ENCODE measurements at places on chromosomes 4 and X. TPM values are rescaled to one million over a fixed set of nuclear protein-coding genes. Genes with fewer than 3 reads are reported as not detected.
A peak's percentile ranks its signal among the peaks of the same experiment; 100 is the strongest.

- H3K4me1 ChIP-seq, result no peaks in the 10 kb centered on the region
- H3K27me3 ChIP-seq, result no peaks in the 10 kb centered on the region
- DNase-seq, result no peak
- no peak overlapping the region for H3K27ac ChIP-seq
- no peaks in the 10 kb centered on the region for H3K36me3 ChIP-seq
These were observed 220.7 kb upstream of the CASK start for GRCh38 chrX:42143866-42144592.

GRCh38 chrX:22527302-22527701 lies 254.6 kb downstream of the CBLL2 start:
- H3K27me3 ChIP-seq, result no peaks in the 10 kb centered on the region
- H3K4me1 ChIP-seq, result no peaks in the 10 kb centered on the region
- no peak overlapping the region for H3K4me3 ChIP-seq
- no peak overlapping the region for H3K27ac ChIP-seq

Gene PPP4R3C
- total RNA-seq, result not detected

Gene NOX1
- not detected for total RNA-seq

GRCh38 chr4:36133658-36134057 lies 110.7 kb downstream of the ARAP2 start:
- H3K4me1 ChIP-seq, result no peaks in the 10 kb centered on the region
- no peak for DNase-seq
- H3K27ac ChIP-seq, result no peak overlapping the region

Gene MEPE
- not detected for total RNA-seq

DNA sequence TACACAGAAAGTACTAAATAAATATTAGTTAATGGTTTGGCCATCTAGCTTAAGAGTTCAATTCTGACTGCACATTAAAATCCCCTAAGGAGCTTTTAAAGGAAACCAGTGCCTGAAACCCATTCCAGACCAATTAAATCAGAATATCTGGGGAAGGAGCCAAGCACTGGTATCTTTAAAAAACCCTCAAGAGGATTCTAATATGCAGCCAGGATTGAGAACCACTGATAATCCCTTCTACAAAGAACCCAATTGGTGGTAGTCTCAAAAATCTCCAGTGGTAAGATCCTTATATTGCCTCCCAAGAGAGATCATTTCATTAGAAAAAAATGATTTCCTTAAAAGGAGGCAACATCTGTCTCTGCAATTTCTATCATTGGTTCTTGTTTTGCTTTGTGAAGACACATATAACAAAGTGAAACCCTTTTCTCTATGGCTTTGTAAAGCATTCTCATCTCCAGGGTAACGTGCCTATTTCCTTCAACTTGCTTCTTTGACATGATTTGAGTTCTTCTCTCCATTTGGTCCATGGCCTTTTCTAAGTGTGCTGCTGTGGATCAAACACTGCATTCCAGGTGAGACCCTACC lies 3.5 kb downstream of the GPR34 start:
- H3K4me1 ChIP-seq, result no peaks in the 10 kb centered on the region
- H3K27me3 ChIP-seq, result no peaks in the 10 kb centered on the region
- no peaks in the 10 kb centered on the region for H3K36me3 ChIP-seq
- no peak overlapping the region for H3K27ac ChIP-seq
- no peak for DNase-seq

Gene CXCL6
- total RNA-seq, result 0.33 TPM

Gene CLDN34
- total RNA-seq, result 0.68 TPM

GRCh38 chrX:53768451-53768850 lies 81.9 kb upstream of the HUWE1 start:
- H3K4me3 ChIP-seq, result no peak overlapping the region
- no peak for DNase-seq
- H3K4me1 ChIP-seq, result no peaks in the 10 kb centered on the region
- H3K36me3 ChIP-seq, result no peaks in the 10 kb centered on the region

- H3K36me3 ChIP-seq, result no peaks in the 10 kb centered on the region
- no peak overlapping the region for H3K27ac ChIP-seq
- H3K4me1 ChIP-seq, result no peaks in the 10 kb centered on the region
- no peaks in the 10 kb centered on the region for H3K27me3 ChIP-seq
These were observed 30.1 kb downstream of the TEX13A start for GRCh38 chrX:105190252-105190853.

DNA sequence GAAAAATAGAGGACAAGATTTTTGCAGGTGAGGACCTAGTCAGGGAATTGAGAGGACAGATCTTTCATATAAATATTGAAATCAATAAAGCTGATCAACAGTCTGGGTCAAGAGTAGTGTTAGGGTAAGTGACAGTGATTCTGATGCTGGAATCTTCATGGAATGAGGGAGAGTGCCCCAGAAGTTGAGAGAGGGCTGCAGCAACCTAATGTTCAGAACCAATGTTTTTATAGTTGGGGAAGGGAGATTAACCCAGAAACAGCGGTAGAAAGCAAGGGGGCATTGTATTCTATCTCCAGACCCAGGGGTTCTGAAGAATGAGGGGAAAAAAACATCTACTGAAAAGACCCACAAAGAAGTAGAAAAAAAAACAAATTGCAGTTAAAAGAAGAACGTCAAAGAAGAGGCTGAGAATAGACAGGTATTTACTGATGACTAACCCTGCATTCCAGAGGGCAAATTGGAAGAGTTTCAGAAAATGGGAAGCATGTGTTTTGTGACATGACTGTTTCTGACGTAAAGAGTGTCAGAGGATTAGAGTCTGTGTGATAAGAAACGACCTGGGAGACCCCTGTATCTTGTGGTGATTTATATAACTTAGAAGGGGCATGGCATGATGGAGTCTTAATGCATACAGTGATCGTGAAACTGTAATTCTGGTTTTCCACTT lies 819.6 kb upstream of the EPHA5 start:
- H3K4me1 ChIP-seq, result no peaks in the 10 kb centered on the region
- no peak overlapping the region for H3K27ac ChIP-seq
- DNase-seq, result no peak
- H3K4me3 ChIP-seq, result no peak overlapping the region

GRCh38 chr4:47531241-47531953 lies 46.3 kb downstream of the ATP10D start:
- H3K27ac ChIP-seq, result peak overlapping the region; percentile 78
- no peaks in the 10 kb centered on the region for H3K27me3 ChIP-seq
- H3K4me3 ChIP-seq, result no peak overlapping the region
- DNase-seq, result no peak
- H3K36me3 ChIP-seq, result no peaks in the 10 kb centered on the region
- H3K4me1 ChIP-seq, result peaks cover 20% of the 10 kb centered on the region

Gene LANCL3
- total RNA-seq, result 1.8 TPM

DNA sequence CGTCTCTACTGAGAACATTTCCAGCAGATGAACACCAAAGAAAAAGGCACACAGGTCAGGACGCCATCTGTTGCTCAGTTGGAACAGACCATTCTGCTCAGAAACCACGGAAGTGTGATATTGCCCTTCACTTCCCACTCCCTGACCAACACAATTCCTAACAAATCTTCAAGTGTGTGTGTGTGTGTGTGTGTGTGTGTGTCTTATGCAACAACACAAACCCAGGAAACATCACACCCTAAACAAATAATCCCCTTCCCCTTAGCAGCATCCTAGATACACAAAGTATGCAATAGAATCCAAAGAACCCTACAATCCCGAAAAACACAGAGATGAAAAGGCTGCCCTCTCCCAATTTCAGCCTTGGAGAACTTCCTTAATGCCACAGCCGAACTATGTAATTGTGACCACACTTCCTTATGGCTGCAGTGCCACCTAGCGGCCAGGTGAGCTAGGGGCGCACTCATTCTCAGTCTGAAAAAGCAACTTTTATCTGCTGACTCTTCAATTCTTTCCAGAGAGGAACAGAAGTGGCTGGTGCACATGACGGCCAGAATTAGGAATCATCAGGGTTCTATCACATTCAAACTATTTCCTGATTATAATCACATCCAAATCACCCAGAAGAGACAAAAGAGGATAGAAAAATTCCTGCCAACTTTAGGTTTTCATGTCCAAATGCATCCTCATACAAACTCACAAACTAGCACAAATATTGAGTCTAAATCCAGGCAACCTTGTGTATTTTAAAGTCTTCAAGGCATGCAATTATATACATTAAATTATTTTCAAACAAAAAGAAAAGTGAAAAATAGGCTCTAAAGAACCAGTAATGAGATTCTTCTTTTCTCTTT lies 164.9 kb downstream of the DHX15 start:
- H3K27me3 ChIP-seq, result no peaks in the 10 kb centered on the region
- H3K36me3 ChIP-seq, result no peaks in the 10 kb centered on the region
- no peak overlapping the region for H3K4me3 ChIP-seq
- H3K27ac ChIP-seq, result no peak overlapping the region
- peak; percentile 77 for DNase-seq

Gene S100P
- total RNA-seq, result not detected

- DNase-seq, result no peak
- H3K27me3 ChIP-seq, result no peaks in the 10 kb centered on the region
- H3K4me3 ChIP-seq, result no peak overlapping the region
- H3K4me1 ChIP-seq, result no peaks in the 10 kb centered on the region
- H3K27ac ChIP-seq, result no peak overlapping the region
- H3K36me3 ChIP-seq, result no peaks in the 10 kb centered on the region
These were observed 24.1 kb upstream of the MRFAP1 start for GRCh38 chr4:6616087-6616995.

DNA sequence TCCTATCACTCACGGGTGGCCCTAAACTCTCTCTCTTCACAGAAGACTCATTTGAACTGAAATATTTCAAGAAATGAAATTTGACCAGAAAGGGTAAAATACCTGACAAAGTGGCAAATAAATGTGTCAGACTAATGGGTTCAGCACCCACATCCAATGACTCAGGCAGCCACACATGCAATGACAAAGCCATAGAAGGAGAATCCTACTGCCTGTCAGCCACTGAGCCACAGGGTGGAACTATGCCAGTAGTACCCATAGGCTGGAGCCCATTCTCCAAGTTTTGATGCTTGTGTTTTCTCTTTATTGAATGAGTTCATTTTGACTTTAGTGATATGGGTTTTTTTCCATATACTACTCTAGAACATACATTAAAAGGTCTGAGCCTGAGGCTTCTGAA lies 179.0 kb downstream of the BEND2 start:
- DNase-seq, result no peak
- H3K4me3 ChIP-seq, result no peak overlapping the region
- H3K4me1 ChIP-seq, result no peaks in the 10 kb centered on the region
- H3K36me3 ChIP-seq, result no peaks in the 10 kb centered on the region
- no peak overlapping the region for H3K27ac ChIP-seq

GRCh38 chrX:138777230-138777629 lies 65.7 kb upstream of the FGF13 start:
- no peaks in the 10 kb centered on the region for H3K4me1 ChIP-seq
- no peaks in the 10 kb centered on the region for H3K36me3 ChIP-seq
- no peak overlapping the region for H3K4me3 ChIP-seq
- H3K27me3 ChIP-seq, result no peaks in the 10 kb centered on the region
- no peak overlapping the region for H3K27ac ChIP-seq

GRCh38 chr4:79987401-79987800 lies 85.6 kb downstream of the ANTXR2 start:
- no peak for DNase-seq
- H3K4me1 ChIP-seq, result no peaks in the 10 kb centered on the region
- no peaks in the 10 kb centered on the region for H3K27me3 ChIP-seq
- no peak overlapping the region for H3K4me3 ChIP-seq
- H3K27ac ChIP-seq, result no peak overlapping the region

Gene SYN1
- 0.68 TPM for total RNA-seq

Gene MBNL3
- 5.7 TPM for total RNA-seq

Gene NDP
- 0.36 TPM for total RNA-seq

Gene HOPX
- 51.5 TPM for total RNA-seq

DNA sequence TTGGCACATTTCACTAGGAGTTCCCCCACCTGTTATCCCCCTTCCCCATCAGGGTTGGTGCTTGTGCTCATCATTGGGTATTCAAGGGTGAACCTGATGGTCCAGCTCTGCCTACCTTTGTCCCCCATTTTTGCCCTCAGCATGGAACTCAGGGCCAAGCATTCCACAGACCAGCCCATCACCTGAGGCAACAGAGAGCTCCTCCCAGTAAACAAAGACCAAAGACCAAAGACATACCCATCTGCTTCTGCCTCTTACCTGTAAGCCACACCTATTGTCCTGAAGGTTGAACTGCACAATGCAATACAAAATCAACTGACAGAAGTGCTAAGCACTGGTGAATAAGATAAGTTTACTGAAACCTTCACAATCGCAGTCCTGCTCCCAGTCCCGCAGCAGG lies 237.5 kb downstream of the PAPSS1 start:
- H3K27me3 ChIP-seq, result no peaks in the 10 kb centered on the region
- no peaks in the 10 kb centered on the region for H3K4me1 ChIP-seq
- no peak overlapping the region for H3K27ac ChIP-seq
- no peaks in the 10 kb centered on the region for H3K36me3 ChIP-seq
- DNase-seq, result no peak
- no peak overlapping the region for H3K4me3 ChIP-seq

DNA sequence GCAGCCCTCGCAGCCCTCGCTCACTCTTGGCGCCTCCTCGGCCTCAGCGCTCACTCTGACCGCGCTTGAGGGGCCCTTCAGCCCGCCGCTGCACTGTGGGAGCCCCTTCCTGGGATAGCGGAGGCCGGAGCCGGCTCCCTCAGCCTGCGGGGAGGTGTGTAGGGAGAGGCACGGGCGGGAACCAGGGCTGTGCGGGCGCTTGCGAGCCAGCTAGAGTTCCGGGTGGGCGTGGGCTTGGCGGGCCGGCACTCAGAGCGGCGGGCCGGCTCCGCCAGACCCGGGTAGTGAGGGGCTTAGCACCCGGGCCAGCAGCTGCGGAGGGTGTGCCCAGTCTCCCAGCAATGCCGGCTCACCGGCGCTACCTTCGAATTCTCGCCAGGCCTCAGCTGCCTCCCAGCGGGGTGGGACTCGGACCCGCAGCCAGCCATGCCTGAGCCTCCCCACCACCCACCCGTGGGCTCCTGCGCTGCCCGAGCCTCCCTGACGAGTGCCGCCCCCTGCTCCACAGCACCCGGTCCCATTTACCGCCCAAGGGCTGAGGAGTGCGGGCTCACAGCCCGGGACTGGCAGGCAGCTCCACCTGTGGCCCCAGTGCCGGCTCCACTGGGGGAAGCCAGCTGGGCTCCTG lies 1.4 kb upstream of the AADAT start:
- H3K4me3 ChIP-seq, result no peak overlapping the region
- no peak overlapping the region for H3K27ac ChIP-seq
- DNase-seq, result no peak
- no peaks in the 10 kb centered on the region for H3K27me3 ChIP-seq

- H3K4me3 ChIP-seq, result no peak overlapping the region
- H3K27ac ChIP-seq, result no peak overlapping the region
- no peak for DNase-seq
- H3K36me3 ChIP-seq, result no peaks in the 10 kb centered on the region
- H3K27me3 ChIP-seq, result no peaks in the 10 kb centered on the region
These were observed 67.3 kb upstream of the HHIP start for GRCh38 chr4:144578681-144579080.

GRCh38 chr4:185902654-185903053 lies 90.7 kb upstream of the SORBS2 start:
- no peak overlapping the region for H3K27ac ChIP-seq
- no peaks in the 10 kb centered on the region for H3K4me1 ChIP-seq
- H3K4me3 ChIP-seq, result no peak overlapping the region
- no peaks in the 10 kb centered on the region for H3K36me3 ChIP-seq
- no peaks in the 10 kb centered on the region for H3K27me3 ChIP-seq
- DNase-seq, result no peak

Gene GAB1
- total RNA-seq, result 71.6 TPM

- no peak overlapping the region for H3K4me3 ChIP-seq
- H3K27me3 ChIP-seq, result no peaks in the 10 kb centered on the region
- H3K27ac ChIP-seq, result no peak overlapping the region
These were observed 68.7 kb upstream of the DCLK2 start for GRCh38 chr4:150009533-150009932.
